ENCODE measurements at places on chromosomes 7 and 10.

DNA sequence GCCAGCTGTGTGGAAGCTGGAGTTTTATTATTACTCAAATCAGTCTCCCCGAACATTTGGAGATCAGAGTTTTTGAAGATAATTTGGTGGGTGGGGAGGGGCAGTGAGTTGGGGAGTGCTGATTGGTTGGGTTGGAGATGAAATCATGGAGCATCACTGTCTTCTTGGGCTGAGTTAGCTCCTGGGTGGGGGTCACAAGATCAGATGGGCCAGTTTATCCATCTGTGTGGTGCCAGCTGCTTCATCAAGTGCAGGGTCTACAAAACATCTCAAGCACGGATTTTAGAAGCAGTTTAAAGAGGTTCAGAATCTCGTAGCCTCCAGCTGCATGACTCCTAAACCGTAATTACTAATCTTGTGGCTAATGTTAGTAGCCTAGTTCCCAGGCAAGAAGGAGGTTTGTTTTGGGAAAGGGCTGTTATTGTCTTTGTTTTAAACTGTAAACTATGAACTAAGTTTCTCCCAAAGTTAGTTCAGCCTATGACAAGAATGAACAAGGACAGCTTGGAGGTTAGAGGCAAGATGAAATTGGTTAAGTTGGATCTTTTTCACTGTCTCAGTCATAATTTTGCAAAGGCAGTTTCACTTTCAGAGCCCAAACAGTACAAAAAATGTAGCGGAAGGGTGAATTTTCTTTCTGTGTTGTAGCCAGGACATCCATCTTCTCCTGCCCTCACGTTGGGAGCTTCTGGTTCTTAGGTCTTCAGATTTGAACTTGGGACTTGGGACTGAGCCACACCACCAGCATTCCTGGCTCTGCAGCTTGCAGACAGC lies 43.1 kb downstream of the KLF6 start:
- peaks cover 47% of the 10 kb centered on the region for H3K4me1 ChIP-seq
- no peak for DNase-seq
- no peak overlapping the region for H3K4me3 ChIP-seq
- H3K27me3 ChIP-seq = no peaks in the 10 kb centered on the region
- H3K36me3 ChIP-seq = no peaks in the 10 kb centered on the region

DNA sequence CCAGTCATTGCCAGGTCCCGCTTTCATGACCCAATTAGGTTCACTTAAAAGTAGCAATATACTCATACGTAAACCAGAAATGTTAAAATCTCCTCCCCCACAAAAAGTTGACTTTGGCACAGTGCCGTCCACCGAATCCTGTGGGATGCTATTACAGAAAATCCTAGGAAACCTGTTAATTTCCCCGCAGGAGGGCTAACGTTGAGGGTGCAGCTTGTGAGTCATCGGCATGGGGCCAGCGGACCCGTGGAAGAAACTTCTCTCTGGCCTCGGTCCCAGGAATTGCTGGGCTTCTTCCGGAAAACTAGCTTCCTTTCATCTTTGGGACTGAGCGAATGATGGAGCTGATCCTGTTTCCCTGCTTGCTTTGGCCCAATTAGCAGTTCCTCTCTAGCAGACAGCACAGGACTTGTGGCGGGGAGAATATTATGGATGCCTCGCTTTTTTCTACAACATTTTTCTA lies 13.5 kb downstream of the CRYGN start:
- peaks cover 33% of the 10 kb centered on the region for H3K4me1 ChIP-seq
- no peaks in the 10 kb centered on the region for H3K36me3 ChIP-seq
- H3K27ac ChIP-seq = no peak overlapping the region
- no peak overlapping the region for H3K4me3 ChIP-seq

GRCh38 chr10:78829565-78829964 lies 239.2 kb upstream of the ZMIZ1 start:
- no peak overlapping the region for H3K4me3 ChIP-seq
- DNase-seq = no peak
- no peak overlapping the region for H3K27ac ChIP-seq

DNA sequence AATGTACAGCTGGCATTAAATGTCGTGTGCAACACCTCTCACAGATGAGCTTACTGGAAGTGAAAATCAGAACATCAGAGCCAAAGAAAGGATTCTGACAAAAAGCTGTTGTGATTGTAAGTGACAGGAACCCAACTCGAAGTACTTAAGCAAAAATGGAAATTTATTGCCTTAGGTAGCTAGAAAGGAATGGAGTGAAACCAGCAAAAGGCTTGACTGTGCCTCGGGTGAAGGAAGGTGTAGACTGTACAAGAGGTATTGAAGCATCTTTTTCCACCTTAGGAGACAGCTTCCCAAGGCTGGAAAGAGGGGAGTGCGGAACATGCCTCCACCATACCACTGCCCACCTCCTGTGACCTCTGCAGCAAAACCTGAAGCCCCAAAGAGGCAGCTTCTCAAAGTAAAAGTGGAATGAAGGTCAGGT lies 27.3 kb upstream of the ITGB1 start:
- no peak for DNase-seq
- peaks cover 37% of the 10 kb centered on the region for H3K4me1 ChIP-seq
- H3K27me3 ChIP-seq = no peaks in the 10 kb centered on the region
- no peak overlapping the region for H3K4me3 ChIP-seq
